Glomerular endothelial cell (primary cell): ENCODE measurements at places on chromosomes 13 and 19. TPM values are rescaled to one million over a fixed set of nuclear protein-coding genes. Genes with fewer than 3 reads are reported as not detected.

ZNF799 gene
- 3.8 and 3.9 TPM in 2 replicates for total RNA-seq

ZNF90 gene
- total RNA-seq: 0.87 and 1.8 TPM in 2 replicates

ZNF677 gene
- 18.7 and 28.1 TPM in 2 replicates for total RNA-seq

ZNF579 gene
- 9.2 and 9.5 TPM in 2 replicates for total RNA-seq

MEIOSIN gene
- total RNA-seq: not detected in 2 replicates

CACNG6 gene
- total RNA-seq: 2.2 and 3.0 TPM in 2 replicates

NOVA2 gene
- total RNA-seq: 11.8 and 23.2 TPM in 2 replicates

GPC5 gene
- total RNA-seq: 1.2 and 4.0 TPM in 2 replicates
